ENCODE measurements at places on chromosomes 3 and 15.

GRCh38 chr3:85589145-85589544 is 630.4 kb downstream of the CADM2 start:
- no peak for DNase-seq

DNA sequence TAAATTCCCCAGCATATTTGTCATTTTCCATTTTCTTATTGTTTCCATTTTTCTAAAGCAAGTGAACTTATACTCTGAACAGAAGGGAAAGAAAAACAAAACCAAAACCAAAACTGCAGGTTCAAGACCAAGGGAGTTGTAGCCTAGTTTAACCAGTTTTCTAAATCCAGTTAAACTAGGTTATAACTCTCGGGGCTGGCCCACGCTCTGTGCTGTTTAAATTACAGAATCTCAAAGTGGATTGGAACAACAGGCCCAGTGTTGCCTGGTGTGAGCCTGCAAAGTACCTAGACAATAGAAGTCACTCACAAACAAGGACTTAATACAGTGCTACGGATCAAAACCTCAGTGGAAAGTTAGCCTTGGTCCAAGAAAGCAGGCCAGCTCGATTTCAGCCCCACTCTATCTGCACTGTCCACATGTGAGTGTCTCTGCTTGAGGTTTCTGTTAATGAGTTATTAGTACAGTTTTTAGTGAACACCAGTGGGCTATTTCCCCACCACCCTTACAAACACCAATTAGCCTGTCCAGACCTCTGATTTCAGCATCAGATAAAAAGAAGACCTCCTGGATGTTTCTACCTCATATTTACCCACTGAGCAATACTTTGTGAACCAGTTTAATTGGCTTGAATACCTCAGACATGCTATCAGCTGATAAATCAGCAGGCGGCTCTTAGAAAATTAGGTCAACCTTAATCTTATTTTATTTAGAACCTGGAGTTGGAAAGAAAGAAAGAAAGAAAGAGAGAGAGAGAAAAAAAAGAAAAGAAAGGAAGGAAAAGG is 93.8 kb upstream of the PDZRN3 start:
- no peak for DNase-seq

- DNase-seq, result no peak
Measured at GRCh38 chr3:23324745-23325144, 121.6 kb downstream of the UBE2E2 start.

DNA sequence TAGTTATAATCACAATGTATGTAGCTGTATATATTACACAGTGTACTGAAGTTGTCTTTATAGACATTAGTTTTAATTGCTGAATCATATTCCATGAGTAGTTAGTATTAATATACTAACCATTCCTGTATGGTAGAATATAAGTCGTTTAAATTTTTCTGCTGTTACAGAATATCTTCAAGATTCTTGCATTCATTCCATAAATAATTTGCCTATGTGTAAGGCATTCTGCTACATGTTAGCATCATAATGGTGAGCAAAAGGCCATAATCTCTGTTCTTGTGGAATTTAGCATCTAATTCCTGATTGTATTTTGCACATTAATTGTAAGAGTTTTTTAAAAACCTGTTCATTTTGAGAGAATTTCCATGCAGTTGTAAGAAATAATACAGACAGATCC is 14.1 kb downstream of the GYG1 start:
- no peak for DNase-seq

GRCh38 chr3:186109897-186110803 is 1.3 kb upstream of the ETV5 start:
- no peak for DNase-seq

DNA sequence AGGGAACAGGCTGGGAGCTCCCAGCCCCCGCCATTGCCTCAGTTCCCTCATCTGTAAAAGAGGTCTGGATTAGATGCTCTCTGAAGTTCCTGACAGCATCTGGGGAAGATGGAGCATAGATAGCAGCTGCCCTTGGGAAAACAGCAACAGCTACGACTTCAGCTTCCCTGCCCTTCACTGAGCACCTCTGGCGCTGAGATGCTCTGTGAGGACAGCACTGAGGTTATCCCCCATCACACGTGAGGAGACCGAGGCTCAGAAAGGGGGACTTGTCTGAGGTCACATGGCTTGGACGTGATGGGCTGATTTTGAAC is 11.1 kb upstream of the RPL29 start:
- DNase-seq, result no peak

- no peak for DNase-seq
Measured at GRCh38 chr3:148315756-148316155, 381.9 kb upstream of the AGTR1 start.

- no peak for DNase-seq
Measured at GRCh38 chr3:61158667-61159066, 92.6 kb downstream of the FHIT start.

- no peak for DNase-seq
Measured at GRCh38 chr3:129974833-129975704, 549 bp downstream of the TRH start.

DNA sequence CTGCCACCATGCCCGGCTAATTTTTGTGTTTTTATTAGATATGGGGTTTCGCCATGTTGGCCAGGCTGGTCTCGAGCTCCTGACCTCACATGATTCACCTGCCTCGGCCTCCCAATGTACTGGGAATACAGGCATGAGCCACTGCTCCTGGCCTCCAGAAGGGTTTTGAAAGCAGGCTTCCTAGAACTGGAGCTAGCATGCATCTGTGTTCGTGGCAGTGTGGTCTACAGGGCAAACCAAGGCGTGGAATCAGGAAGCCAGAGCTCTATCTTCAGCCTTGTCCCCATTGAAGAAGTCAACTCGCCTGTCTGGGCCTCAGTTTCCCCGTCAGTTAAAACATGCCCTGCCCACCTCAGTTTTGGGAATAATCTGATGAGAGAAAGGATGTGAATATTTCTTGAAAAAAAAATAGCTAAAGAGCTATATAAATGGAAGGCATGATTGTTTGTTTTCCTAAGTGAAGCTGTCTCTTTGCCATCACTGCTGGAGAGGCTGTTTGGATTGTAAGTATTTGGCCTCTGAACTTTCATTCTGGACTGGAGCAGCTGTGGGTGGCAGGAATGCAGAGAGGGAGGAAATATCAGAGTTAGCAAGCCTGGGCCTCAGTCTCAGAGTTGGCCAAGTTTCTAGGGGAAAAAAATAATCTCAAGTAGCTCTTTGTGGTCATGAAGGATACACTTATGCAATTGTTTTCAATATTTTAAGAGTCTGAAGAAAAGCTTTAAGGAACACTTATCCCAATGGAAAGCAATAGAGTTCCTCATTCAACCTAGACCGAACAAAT is 36.5 kb upstream of the UACA start:
- no peak for DNase-seq

GRCh38 chr3:130459944-130460343 is 57.0 kb upstream of the COL6A6 start:
- DNase-seq, result no peak

- no peak for DNase-seq
Measured at GRCh38 chr3:58065700-58066167, 57.5 kb downstream of the FLNB start.

DNA sequence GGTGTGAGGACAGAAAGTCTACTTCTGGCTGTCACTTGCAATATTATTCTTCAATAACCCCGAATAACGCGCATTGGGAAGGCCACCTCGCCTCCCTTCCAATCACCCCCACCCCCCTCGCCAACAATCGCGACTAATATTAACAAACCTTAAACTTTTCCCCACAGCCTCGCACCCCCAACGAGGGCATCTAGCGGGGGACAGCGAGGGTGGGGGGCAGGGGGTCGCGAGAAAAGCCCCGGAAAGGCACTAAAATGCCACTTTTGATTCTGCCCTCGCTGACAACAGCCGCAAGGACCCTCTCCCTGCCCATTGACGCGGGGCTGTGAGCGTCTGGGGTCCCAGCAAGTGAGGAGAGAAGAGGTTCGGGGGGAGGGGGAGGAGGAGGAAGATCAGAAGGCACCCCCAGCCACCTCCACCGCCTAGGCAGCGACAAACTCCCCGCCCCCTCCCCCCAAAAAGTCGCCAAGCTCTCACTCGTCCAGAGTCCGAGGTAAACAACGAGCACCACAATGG is 868 bp downstream of the SATB1 start:
- DNase-seq, result peak; percentile 7

- DNase-seq, result no peak
Measured at GRCh38 chr3:99884484-99884883, 66.8 kb downstream of the CMSS1 start.

- DNase-seq, result no peak
Measured at GRCh38 chr15:51172193-51172592, 77.5 kb upstream of the TNFAIP8L3 start.

- DNase-seq, result no peak
Measured at GRCh38 chr15:101376615-101377395, 81.8 kb upstream of the SNRPA1 start.

GRCh38 chr3:189799366-189799765 is 168.2 kb downstream of the TP63 start:
- no peak for DNase-seq

DNA sequence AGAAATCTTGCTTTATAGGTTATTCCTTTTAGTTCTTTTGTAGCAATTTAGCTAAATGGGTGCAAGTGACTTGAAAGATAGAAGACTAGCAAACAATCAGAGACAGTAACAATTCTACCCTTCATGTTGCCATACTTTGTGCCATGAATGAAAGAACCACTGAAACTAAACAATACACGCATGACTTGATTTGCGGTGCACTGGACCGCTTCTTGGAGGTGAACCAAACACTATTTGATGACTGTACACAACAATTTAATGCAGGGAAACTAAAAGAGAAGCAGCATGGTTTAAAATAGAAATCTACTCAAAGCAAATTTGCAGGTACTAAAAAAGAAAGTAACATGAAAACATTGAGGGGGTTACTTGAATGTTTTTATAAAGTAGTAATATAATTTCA is 331.0 kb upstream of the RARB start:
- DNase-seq, result no peak

GRCh38 chr3:61369678-61370077 is 118.4 kb upstream of the FHIT start:
- no peak for DNase-seq

DNA sequence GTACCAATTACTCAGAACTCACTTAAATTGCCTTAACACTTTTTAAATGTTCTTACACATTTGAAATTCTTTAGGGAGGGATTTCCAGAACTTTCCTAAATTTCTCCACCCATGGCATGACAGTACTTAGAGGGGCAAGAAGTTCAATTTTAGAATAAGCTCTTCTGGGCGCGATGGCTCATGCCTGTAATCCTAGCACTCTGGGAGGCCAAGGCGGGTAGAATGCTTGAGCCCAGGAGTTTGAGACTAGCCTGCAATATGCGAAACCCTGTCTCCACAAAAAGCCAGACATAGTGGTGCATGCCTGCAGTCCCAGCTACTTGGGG is 10.6 kb downstream of the FAM131A start:
- DNase-seq, result no peak

GRCh38 chr15:80581976-80582375 is 113.1 kb upstream of the ABHD17C start:
- DNase-seq, result no peak

DNA sequence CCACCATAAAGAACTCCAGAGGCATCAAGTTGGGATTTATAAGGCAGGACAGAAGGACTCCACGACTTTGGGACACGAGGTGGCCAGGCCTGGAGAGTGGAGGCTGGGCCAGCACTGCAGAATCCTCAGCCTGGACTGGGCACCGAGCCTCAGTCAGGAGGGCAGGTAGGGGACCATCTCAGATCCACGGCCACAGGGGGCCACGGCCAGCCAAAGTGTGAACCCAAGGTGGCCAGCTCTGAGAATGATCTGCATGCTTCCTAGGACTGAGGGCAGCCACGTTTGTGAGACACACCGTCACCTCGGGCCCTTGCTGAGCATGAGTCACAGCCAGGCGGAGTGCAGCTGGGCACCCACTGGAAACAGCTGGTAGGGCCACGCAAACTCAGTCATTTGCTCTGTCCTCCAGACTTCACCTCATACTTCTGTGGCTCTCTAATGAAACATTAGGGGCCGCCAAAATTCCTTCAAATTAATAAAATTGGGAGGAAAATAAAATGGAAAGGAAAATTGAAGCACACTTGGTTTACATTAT is 65.8 kb downstream of the CTNNB1 start:
- no peak for DNase-seq
